ENCODE measurements at places on chromosomes 2 and 18. TPM values are rescaled to one million over a fixed set of nuclear protein-coding genes. Genes with fewer than 3 reads are reported as not detected.

- no peaks in the 10 kb centered on the region for H3K36me3 ChIP-seq
- peaks cover 5% of the 10 kb centered on the region for H3K4me1 ChIP-seq
- H3K27me3 ChIP-seq, result no peaks in the 10 kb centered on the region
- peak overlapping the region; percentile 0 for H3K27ac ChIP-seq
- peak; percentile 72 for DNase-seq
Measured at GRCh38 chr18:58429442-58429841, 199.4 kb downstream of the ALPK2 start.

- no peaks in the 10 kb centered on the region for H3K36me3 ChIP-seq
- no peak for DNase-seq
- no peaks in the 10 kb centered on the region for H3K27me3 ChIP-seq
- no peak overlapping the region for H3K27ac ChIP-seq
Measured at GRCh38 chr18:48863432-48864065, 87.2 kb downstream of the SMAD7 start.

- no peaks in the 10 kb centered on the region for H3K27me3 ChIP-seq
- no peak overlapping the region for H3K4me3 ChIP-seq
Measured at GRCh38 chr2:70070542-70071268, 16.6 kb upstream of the PCBP1 start.

Gene IER3IP1
- polyA plus RNA-seq, result 19.5 TPM

- no peaks in the 10 kb centered on the region for H3K4me1 ChIP-seq
- no peak for DNase-seq
- no peaks in the 10 kb centered on the region for H3K36me3 ChIP-seq
Measured at GRCh38 chr2:23622466-23622865, 237.5 kb downstream of the KLHL29 start.

Gene DAPL1
- polyA plus RNA-seq, result 2.2 TPM

GRCh38 chr18:75422341-75422910, 5.1 kb downstream of the SMIM21 start:
- no peaks in the 10 kb centered on the region for H3K27me3 ChIP-seq
- DNase-seq, result no peak
- no peaks in the 10 kb centered on the region for H3K36me3 ChIP-seq
- H3K4me1 ChIP-seq, result no peaks in the 10 kb centered on the region
- no peak overlapping the region for H3K27ac ChIP-seq
- no peak overlapping the region for H3K4me3 ChIP-seq

DNA sequence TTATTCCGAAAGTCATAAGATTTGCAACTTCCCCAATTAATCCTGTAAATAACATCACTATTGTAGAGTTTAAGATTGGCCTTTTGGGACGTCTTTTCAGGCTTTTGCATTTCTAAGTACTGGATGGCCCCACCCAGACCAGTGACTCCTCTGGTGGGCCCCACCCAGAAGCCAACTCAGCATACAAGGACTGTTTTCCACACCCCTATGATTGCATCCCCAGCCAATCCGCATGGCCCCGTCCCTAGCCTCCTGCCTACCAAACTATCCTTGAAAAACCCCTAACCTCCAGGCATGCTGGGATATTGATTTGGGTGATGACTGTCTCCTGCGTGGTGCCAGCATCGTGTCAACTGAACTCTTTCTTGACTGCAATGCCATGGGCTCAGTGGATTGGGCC, 24.5 kb upstream of the TGIF1 start:
- no peak overlapping the region for H3K27ac ChIP-seq
- no peak overlapping the region for H3K4me3 ChIP-seq
- no peaks in the 10 kb centered on the region for H3K36me3 ChIP-seq

DNA sequence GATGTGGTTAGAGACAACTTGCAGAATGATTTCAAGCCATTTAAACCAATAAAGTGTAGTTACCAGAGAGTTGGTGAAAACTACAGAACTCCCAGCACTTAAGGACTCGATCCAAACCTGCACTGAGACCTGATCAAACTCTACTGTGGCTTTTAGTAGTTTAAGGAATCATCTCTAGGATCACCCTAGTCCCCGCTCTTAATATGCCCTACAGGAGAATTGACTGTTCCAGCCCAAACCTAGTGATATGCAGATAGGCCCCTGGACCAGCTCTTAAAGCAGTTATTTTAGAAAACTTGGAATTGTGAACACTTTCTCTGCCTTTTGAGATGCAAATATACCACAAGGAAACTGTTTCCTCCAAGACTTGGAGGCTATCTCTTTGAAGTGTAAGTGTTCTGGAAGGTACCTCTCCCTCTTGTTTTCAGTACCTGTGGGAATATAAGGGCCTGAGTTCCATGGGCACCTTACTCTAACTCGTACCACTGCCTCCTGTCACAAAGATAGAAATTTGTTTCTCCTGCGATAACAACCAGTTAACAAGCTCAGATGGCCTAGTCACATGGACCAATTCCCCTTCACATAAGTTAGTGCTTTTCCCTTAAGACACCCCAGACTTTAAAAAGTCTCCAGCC, 1367.2 kb upstream of the SLC39A10 start:
- H3K4me3 ChIP-seq, result no peak overlapping the region
- H3K27me3 ChIP-seq, result no peaks in the 10 kb centered on the region
- no peak overlapping the region for H3K27ac ChIP-seq
- H3K36me3 ChIP-seq, result no peaks in the 10 kb centered on the region

Gene CSRNP3
- polyA plus RNA-seq, result under 0.01 TPM

DNA sequence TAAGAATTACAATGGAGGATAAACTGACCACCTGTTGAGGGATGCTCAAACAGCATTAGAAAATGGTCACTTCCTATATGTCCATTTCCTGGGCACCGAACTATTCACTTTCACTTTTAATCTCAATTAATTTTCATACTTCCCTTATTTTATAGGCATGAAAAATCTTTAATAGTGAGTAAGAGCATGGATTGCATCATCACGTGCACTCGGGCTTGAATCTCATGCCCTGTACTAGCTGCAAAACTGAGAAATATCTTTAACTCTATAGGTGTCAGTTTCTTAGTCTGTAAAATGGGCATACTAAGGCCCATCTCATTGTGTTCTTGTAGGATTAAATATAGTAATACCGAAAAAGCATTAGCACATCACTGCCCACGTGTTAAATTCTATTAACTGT, 183.9 kb upstream of the FIGN start:
- no peak overlapping the region for H3K27ac ChIP-seq
- H3K36me3 ChIP-seq, result no peaks in the 10 kb centered on the region
- no peak for DNase-seq
- H3K27me3 ChIP-seq, result no peaks in the 10 kb centered on the region
- H3K4me3 ChIP-seq, result no peak overlapping the region

Gene SH2D6
- 35.8 TPM for polyA plus RNA-seq

DNA sequence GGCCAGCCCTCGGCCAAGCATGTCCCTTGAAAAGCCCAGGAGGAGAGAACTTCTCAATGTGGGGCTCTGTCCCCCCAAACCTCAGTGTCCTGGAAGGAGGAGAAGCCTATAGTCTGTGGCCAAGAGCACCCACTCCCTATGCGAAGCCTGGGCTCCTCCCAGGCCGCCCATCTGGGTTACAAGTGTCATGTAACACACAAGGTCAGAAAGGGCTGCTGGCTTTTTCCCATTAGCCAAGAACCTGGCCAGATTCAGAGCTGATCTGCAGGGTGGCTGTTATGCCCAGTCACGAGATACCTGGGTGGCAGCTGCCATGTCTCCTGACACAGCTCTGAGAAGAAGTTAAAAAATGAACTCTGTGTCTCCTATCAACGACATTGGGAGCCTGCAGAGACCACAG, 170.7 kb downstream of the TNS1 start:
- no peaks in the 10 kb centered on the region for H3K27me3 ChIP-seq
- H3K4me1 ChIP-seq, result peaks cover 11% of the 10 kb centered on the region
- DNase-seq, result no peak

- DNase-seq, result no peak
- no peak overlapping the region for H3K27ac ChIP-seq
- no peaks in the 10 kb centered on the region for H3K4me1 ChIP-seq
- no peaks in the 10 kb centered on the region for H3K27me3 ChIP-seq
- H3K4me3 ChIP-seq, result no peak overlapping the region
Measured at GRCh38 chr2:100407073-100407472, 10.4 kb downstream of the CHST10 start.

Gene IL36A
- polyA plus RNA-seq, result not detected

DNA sequence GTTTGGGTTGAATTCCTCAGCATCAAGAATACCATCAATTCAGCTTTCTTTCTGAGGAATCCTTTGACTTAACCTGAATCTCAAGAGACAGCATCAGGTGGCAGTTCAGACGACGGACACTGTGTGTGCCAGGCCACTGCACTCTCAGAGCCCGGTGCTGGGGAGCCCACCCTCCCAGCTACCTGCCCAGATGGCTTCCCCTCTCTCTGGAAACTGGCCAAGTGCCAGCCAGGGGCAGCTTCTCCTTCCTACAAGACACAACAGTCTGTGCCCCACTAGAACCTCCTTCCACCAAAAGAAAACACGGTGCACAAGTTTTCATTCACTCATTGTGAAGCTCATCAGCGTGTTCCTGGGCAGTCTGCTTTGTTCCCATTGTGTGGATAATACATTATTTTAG, 28.5 kb downstream of the MAL start:
- H3K27ac ChIP-seq, result no peak overlapping the region
- H3K27me3 ChIP-seq, result peaks cover 4% of the 10 kb centered on the region
- no peak overlapping the region for H3K4me3 ChIP-seq

- H3K27ac ChIP-seq, result no peak overlapping the region
- no peak overlapping the region for H3K4me3 ChIP-seq
- no peak for DNase-seq
- H3K4me1 ChIP-seq, result no peaks in the 10 kb centered on the region
- no peaks in the 10 kb centered on the region for H3K27me3 ChIP-seq
Measured at GRCh38 chr18:59853380-59853779, 46.4 kb upstream of the PMAIP1 start.

Gene TBR1
- not detected for polyA plus RNA-seq

DNA sequence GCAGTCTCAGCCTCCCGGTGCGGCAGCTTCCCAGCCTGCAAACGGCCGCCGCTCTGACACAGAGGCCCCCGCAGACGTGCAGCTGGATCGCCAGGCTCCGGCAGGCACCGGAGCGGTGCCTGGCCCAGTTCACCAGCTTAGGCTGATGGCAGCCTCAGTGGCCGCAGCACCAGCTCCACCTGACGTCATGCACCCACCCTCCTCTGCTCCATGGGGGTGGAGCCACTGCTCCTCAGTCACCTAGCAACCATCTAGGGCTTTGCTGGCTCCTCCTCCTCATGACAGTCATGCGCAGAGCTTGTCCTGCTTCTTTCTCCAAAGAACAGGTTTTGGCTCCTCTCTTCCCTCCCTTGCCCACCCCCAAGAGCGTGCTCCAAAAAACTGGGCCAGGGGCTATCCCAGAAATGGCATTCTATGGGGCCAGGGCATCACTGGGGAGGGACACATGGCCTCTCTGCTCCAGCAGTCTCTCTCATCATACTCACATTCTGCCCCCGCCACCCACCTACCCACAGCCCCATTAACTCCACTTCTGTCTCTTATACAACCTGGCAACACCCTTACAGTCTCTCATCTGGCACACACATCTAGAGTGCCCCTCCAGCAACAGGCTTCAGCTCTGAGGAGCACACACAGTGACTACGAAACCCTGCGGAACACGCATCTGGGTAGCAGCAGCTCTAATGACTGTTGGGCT, 5.5 kb downstream of the DCTN1 start:
- peaks cover 4% of the 10 kb centered on the region for H3K4me1 ChIP-seq
- DNase-seq, result peak; percentile 80
- peaks cover 9% of the 10 kb centered on the region for H3K36me3 ChIP-seq
- peak overlapping the region; percentile 36 for H3K4me3 ChIP-seq
- no peak overlapping the region for H3K27ac ChIP-seq

- peaks cover 2% of the 10 kb centered on the region for H3K27me3 ChIP-seq
- H3K36me3 ChIP-seq, result no peaks in the 10 kb centered on the region
- no peak overlapping the region for H3K27ac ChIP-seq
- DNase-seq, result peak; percentile 46
- H3K4me1 ChIP-seq, result no peaks in the 10 kb centered on the region
- no peak overlapping the region for H3K4me3 ChIP-seq
Measured at GRCh38 chr2:41791523-41791922, 256.3 kb upstream of the PKDCC start.

Gene CARF
- polyA plus RNA-seq, result 2.1 TPM

DNA sequence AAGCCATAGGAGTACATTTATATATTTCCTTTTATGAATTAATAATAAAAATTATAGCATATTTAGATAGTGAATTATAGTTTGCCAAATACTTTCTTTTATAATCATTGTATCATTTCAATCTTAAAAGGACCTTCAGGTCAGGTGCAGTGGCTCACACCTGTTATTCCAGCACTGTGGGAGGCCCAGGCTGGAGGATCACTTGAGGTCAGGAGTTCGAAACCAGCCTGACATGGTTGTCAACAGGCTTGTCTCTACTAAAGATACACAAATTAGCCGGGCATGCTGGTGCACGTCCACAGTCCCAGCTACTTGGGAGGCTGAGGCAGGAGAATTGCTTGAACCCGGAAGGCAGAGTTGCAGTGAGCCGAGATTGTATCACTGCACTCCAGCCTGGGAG, 19.7 kb downstream of the APOB start:
- DNase-seq, result no peak
- no peaks in the 10 kb centered on the region for H3K4me1 ChIP-seq
- H3K36me3 ChIP-seq, result peaks cover 51% of the 10 kb centered on the region
- no peaks in the 10 kb centered on the region for H3K27me3 ChIP-seq
- H3K27ac ChIP-seq, result no peak overlapping the region
- H3K4me3 ChIP-seq, result no peak overlapping the region

DNA sequence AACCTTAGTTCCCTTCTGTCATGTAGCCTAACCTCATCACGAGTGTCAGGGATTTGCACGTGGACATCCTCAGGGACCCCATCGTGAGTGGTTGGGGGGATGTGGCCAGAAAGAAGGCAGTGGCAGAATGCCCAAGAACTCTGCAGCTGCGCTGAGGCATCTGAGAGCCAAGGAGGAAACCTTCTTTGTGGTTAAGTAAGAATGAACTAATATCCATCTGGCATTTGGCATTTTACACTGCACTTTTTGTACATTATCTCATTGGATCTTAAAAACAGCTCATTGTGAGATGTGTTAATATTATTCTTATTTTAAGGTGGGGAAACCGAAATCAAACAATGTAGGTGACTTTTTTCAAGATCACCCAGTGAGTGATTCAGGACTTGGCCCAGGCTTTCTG, 32.6 kb upstream of the APCDD1 start:
- H3K4me1 ChIP-seq, result no peaks in the 10 kb centered on the region
- H3K27me3 ChIP-seq, result no peaks in the 10 kb centered on the region
- no peak overlapping the region for H3K4me3 ChIP-seq
- no peaks in the 10 kb centered on the region for H3K36me3 ChIP-seq
- H3K27ac ChIP-seq, result no peak overlapping the region

Gene TRPM8
- polyA plus RNA-seq, result not detected

GRCh38 chr2:210919128-210919527, 362.7 kb downstream of the CPS1 start:
- no peak overlapping the region for H3K27ac ChIP-seq
- no peaks in the 10 kb centered on the region for H3K36me3 ChIP-seq
- DNase-seq, result no peak
- no peak overlapping the region for H3K4me3 ChIP-seq

DNA sequence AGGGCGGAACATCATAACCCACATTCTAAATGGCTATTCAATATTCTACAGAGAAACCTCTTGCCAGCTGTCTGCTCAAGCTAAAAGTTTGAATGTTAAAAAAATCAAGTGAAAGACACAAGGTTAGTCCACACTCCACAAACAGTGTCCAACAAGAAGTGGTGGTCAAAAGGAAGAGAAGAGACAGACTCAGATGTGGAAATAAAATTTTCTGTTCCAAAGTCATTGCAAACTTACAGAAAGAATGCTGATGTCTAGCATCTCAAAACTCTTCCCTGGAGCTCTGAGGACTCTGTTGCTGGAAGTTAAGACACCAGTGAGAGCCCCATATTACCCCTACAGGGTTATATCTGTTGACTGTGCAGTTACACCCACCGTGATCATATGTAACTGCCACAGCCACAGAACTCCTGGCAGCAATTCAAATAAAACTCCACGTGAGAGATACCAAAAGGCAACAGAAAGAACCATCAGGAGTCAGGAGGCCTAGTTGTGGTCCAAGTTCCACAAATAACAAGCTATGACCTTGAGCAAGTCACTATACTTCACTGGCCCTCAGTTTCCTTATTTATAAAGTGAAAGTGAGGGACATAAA, 60.9 kb downstream of the AAK1 start:
- no peak overlapping the region for H3K27ac ChIP-seq
- peaks cover 16% of the 10 kb centered on the region for H3K4me1 ChIP-seq
- H3K27me3 ChIP-seq, result no peaks in the 10 kb centered on the region
- H3K4me3 ChIP-seq, result no peak overlapping the region
